NCI-H345 (cell line): ENCODE measurements at places on chromosomes 12 and 14.

DNA sequence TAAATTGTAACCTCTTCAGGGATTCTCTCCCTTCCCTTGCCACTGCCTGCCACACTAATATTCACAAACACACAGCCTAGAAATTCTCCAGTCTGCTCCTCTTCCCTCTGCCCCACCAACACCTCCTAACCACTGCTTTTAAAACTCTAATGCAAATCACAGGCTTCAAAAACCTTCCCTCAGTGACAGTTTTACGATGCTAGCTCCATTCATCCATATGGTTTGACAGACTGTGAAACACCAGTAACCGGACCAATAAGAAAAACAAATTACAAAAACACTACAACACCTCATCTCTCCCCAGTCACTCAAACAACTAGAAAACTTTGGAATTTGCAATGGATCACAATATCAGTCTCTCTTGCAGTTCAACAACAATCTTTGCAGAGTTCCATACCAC, 5.7 kb downstream of the DPF3 start:
- no peak for DNase-seq

GRCh38 chr14:54771411-54772027, 131.1 kb downstream of the GCH1 start:
- DNase-seq, result no peak

GRCh38 chr14:58771016-58771415, 133.3 kb downstream of the DACT1 start:
- DNase-seq, result no peak

DNA sequence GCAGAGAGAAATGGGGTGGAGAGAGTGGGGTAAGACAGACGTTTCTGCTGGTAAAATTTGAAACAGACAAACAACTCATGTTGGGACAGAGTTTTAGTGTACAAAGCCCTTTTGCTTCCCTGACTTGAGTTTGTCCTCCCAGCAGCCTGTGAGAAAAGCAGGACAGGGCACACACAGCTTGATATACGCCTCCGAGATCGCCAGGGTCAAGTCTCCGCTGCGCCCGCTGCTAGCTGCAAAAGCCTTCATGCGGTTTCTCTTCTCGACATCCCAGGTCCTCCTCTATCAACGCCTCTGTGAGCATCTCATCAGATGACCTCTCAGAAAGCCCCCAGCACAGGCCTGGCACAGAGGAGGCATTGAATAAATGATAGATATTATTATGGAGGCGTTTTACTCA, 9.4 kb upstream of the BCL11B start:
- DNase-seq, result no peak

DNA sequence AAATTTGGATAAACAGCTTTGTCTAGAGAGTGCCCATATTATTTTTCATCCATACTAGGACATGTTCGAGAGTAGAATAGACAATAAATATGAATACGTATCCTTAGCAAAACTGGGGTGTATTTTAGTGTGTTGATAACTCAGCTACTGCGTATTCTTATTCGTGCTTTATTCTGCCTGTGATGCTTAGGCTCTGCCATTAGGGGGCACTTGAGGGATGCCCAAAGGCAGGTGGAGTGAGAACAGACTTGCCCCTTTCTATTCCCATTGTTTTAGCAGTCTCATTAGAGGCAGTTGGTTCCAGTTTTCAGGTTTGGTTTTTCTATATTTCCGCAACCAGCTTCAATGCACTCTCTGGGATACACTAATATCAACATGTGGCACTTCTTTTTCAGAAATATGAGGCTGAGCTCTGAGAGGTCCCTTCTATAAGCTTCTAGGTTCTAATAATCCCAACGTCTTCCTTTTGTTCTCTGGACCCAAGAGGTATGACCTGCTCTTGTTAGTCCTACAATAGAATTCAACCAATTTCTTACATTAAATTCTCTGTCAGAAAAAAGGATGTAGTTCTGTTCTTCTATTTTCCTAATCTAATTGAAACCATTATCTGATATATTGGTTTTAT, 985.7 kb upstream of the FBXO33 start:
- DNase-seq, result peak; percentile 17

- DNase-seq, result peak; percentile 40
These were observed 11.9 kb downstream of the RHOF start for GRCh38 chr12:121781484-121781997.

DNA sequence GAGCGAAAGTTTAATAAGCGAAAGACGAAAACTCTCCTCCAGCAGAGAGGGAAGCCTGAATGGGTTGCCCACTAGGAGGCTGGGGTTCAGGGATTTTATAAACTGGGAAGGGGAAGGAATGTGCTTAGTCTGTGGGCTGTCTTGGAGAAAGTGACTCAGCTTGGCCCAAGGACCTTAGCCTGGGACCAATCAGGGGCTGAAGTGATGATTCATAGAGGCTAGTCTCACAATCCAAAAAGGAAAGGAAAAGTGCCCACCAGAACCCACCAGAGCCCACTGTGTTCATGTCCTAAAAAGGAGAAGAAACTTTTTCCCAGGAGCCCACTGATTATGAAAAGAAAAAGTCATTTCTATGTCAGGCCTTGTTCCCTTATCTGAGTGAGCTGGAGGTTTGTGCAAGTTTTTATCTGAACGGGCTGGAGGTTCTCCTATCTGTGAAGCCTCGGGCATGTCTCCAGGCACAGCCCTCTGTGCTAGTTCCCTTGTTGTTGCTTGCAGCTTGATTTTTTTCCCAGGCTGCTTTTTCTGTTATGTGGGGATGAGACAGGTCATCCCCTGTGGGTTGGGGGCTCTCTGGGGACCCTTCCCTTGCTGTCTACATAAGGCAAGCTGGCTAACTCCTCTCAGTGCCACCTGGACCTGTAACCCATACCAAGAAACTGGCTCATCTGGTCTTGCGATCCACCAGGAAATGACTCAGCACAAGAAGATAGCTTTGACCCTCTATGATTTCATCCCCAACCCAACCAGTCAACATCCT, 8.3 kb upstream of the GOLGA5 start:
- no peak for DNase-seq

DNA sequence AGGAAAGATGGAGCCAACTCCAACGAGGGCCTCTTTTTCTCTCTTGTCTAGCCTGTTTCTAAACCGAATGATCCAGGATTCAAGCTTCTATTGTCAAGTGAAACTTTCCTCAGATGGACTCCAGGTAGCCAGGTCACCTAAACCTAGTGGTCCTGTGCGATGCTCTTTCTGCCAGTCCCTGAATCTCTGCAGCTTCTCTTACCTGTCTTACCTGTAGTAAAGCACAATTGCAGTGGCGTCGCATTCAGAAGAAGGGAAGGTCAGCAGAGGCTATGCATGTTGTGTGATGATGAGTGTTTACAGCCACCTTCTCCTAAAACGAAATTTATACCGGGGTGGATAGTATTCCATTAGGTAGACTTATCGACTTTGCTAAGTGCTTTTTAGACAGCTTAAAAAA, 47.4 kb upstream of the TRAF3 start:
- no peak for DNase-seq
